ENCODE measurements at places on chromosomes 4 and X.

DNA sequence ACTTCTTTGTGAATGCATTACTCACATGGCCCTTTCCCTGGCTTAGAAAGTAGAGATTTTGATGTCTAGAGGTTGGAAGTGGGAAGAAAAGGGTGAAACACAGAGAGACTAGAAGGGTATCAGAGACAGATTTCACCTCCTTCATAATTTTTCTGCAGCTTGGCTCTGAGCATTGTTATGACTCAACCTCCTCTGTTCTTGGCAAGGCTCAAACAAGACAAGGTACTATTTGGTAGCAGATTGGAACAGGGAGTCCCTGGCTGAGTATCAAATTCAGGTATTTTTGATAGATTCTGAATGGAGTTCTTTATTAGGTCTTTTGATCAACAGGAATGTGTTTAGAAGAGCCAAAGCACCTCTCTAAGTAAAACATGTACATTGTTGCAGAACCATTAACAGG lies 146.3 kb upstream of the CHRDL1 start:
- DNase-seq = no peak

- no peak for DNase-seq
Measured at GRCh38 chrX:6526564-6527136, 8.3 kb downstream of the VCX3A start.

GRCh38 chr4:142352712-142353111 lies 493.4 kb downstream of the INPP4B start:
- DNase-seq = no peak

DNA sequence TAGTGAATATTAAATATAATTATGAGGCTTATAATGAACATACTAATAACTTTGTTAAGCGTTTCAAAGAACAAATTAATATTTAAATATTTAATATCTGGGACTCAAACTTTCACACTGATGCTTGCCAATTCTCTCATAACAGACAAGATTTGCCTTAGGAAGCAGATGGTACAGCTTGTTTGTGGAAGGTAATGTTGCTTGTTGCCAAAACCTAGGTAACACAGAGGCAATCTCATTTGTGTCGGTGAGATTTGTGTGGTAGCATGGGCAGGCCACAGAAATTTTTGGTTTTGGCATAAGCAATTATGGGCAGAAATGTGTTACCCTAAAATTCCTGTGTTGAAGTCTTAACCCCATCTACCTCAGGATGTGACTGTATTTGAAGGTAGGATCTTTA lies 114.9 kb upstream of the AFF2 start:
- no peak for DNase-seq

- no peak for DNase-seq
Measured at GRCh38 chr4:140254651-140255299, 100.8 kb upstream of the MAML3 start.

All from GM13977 (cell line).